NCI-H2081 (cell line): ENCODE measurements at places on chromosomes 3 and 15.

- no peak for DNase-seq
Measured at GRCh38 chr15:74216949-74217348, 14.4 kb upstream of the STRA6 start.

- no peak for DNase-seq
Measured at GRCh38 chr15:94487635-94488034, 256.3 kb downstream of the MCTP2 start.

GRCh38 chr3:73148682-73149081 is 87.2 kb downstream of the EBLN2 start:
- no peak for DNase-seq

- DNase-seq = no peak
Measured at GRCh38 chr3:178500631-178501030, 35.6 kb upstream of the KCNMB2 start.

- no peak for DNase-seq
Measured at GRCh38 chr3:179236669-179237301, 14.1 kb downstream of the KCNMB3 start.

- no peak for DNase-seq
Measured at GRCh38 chr3:122957707-122958689, 69.6 kb downstream of the SEMA5B start.
